ENCODE measurements at places on chromosomes 6 and 20.

DNA sequence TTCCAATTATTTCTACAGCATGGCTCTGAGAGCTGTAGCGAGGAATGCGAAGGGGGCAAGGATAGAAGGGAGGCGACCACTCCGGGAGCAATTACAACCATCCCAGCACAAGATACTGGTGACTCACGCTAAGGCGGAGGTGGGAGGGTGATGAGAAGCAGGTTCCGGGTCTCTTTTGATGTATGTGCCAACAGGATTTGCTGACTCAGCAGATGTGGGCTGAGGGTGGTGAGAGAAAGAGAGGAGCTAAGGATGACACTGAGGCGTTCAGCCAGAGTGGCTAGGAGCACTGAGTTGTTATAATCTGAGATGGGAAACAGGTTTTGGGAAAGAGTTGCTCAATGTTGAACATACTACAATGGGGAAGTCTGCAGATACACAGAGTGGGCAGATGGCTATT, 9.3 kb upstream of the TXNDC5 start:
- no peak for DNase-seq

- no peak for DNase-seq
These were observed 46.0 kb upstream of the TRAM2 start for GRCh38 chr6:52622810-52623209.

DNA sequence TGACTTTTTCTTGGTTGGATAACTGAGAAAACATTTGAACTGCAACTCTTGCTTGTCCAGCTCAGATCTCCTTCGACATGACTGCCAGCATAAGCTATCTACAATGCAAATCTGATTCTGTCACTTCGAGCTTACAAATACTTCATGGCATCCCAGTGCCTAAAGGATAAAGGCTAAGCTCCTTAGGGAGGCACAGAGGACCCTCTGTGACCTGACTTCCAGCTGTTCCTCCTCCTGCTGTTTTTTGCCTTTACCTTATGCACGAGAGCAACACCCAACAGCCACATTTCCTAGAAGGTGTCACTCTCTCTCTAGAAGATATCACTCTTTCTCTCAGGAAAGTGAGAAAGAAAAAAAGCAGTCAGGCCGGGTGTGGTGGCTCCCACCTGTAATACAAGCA, 23.4 kb downstream of the SLC17A5 start:
- DNase-seq, result no peak

GRCh38 chr6:113664909-113665308, 192.2 kb upstream of the MARCKS start:
- DNase-seq, result no peak

DNA sequence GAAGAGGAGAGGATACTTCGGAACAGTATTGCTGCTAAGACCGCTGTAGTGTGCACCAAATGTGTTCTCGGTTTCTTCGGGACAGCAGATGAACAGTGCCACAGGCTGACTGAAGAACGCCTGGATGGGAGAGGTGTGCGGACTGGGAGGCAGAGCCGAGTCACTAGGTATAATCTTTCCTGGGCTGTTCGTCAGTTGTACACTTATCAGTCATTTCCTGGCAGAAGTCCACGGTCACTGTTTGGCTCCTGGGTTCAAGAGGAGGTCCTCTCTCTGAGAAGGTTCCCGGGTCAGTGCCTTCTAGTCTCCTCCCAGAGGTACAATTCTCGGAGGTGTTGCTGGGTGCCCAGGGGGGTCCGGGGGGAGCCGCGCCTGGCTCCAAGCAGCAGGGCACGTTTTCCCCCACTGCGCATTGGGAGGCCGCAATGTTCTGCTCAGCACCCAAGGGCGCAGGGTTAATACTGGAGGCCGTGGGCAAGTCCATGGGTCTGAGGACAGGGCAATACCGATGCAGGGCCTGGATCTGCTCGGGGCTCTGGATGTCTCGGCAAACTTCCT, 38.1 kb downstream of the GJA10 start:
- DNase-seq, result no peak

GRCh38 chr6:168216751-168217191, 102.8 kb downstream of the DACT2 start:
- DNase-seq, result no peak

DNA sequence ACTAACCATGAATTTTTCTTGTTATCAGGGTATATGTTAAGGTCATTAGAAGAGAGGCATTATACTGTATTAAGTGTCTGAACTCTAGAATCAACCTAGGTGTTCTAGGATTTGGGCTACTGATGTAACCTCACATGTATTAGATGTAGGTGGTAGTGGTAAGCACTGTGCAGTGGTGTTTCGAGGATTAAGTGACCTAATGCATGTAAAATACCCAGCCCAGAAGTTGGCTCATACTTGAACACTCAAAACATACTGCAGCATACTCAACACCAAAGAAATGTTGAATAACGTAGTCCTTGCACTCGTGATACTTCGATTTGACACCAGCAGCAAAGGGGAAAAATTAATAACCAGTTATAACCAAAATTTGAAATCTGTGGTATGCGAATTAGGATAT, 48.7 kb downstream of the QKI start:
- no peak for DNase-seq

DNA sequence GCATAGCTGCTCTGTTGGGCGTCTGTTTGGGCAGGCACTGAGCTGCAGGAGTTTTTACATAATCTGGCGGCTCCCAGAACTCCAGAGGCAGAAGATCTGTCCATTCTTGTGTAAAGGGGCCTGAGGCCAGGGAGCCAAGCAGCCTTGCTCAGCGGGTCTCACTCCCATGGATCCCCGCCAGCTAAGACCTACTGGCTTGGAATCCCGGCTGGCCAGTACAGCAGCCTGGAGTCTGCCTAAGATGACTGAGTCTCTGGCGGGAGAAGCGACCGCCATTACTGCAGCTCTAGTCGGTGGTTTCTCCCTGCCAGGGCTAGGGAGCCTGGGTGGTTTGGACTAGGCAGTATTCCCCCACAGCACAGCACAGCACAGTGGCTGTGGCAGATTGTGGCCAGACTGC, 268.4 kb upstream of the SYNCRIP start:
- no peak for DNase-seq

GRCh38 chr20:48765359-48765758, 62.4 kb downstream of the PREX1 start:
- no peak for DNase-seq

DNA sequence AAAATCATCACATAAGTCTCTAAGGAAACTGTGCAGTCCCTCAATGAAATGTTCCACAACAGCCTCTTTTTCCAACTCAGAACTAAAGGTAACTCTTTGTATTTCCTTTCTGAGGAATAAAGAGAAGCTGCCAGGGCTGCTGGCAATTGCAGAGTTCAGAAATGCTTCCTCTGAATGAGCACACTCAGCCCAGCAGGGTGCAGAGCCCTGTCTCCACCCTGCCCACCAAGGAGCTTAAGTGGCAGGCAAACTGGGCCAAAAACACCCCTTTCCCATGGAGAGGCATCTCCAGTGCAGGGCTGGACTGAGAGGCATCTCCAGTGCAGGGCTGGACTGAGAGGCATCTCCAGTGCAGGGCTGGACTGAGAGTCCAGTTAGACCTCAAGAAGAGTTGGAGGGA, 255.4 kb downstream of the GMPR start:
- no peak for DNase-seq

- no peak for DNase-seq
These were observed 104.7 kb upstream of the SGK1 start for GRCh38 chr6:134422426-134423231.

GRCh38 chr20:1741309-1742048, 83.9 kb upstream of the SIRPG start:
- no peak for DNase-seq

- no peak for DNase-seq
These were observed 239.9 kb upstream of the RNF217 start for GRCh38 chr6:124722141-124722878.

- no peak for DNase-seq
These were observed 4.1 kb upstream of the PREX1 start for GRCh38 chr20:48831718-48832404.

DNA sequence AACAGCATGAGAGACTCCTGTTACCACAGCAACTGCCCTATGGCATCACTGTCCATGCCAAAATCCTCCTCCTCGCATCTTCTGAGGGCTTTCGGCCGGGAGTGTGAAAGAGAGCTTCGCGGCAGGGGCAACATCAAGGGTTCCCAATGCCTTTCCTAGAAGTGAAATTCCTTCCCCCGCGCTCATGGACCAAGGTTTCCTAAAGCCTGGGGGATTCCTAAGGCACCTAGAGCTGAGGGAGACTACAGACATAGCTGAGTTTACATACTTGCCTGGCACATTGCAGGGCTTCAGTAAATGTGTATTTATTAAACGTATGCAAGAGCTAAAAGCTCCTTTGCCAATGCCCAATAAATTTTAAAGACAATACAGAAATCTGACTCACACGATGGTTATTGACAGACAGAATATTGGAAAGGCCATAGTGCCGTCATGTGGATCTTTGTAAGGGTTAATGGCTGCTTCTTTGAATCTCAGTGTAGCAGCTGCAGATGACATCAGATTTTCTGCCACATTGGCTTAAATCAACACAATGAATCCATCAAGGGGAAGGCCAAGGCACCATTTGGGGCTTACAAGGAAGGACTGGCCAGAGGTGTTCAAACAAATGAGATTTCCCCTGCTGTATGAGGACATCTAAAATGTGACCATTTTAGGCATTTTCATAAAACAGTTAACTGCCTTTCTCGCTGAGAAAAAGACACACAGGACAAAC, 281.2 kb upstream of the JARID2 start:
- no peak for DNase-seq

DNA sequence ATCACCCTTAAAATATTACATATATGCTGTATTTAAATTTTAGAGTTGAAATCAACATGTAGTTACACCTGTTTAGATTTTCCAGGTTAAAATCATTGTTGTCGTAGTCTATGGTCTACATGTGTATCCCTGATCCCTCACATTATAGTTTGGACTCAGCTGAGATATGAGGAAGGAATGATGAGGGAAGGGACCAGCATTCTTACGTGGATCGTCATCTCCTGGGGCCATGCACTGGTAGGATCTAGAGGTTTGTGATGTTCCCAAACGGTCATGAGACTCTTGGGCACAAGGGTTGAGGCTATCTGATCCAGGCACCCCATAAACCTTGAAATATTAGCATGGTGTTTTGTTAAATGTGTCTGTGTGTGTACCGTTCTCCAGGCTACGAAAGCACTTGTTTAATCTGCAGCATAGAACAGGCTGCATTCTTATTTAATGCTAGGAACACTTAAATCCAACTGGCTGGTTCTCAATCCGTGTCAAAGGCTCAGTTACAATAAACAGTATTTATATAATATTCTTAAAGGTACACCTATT, 55.4 kb downstream of the IPCEF1 start:
- DNase-seq, result no peak

- no peak for DNase-seq
These were observed 1.3 kb upstream of the RAMACL start for GRCh38 chr6:166587631-166588413.

GRCh38 chr6:35219683-35220326, 6.0 kb downstream of the SCUBE3 start:
- DNase-seq, result no peak

- DNase-seq, result no peak
These were observed 71.2 kb upstream of the PLCB4 start for GRCh38 chr20:8997701-8998117.

DNA sequence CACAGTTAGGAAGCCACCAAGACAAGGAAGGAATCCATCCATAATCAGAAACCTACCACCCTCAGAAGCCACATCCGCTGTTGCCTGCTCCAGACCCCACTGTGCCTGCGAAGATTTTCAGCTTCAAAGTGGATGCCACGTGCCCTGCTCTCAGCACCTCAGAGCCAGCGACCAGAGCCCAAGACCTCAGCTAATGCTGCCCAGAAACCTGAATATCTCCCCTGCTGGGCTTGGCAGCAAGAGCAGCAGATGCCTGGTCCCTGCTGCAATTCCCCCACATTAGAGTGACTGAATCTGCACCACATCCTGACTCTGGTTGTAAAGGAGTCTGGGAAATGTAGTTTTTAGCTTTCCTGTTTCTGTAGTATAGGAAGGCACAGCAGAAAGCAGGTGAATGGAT, 10.7 kb upstream of the ULBP3 start:
- peak; percentile 72 for DNase-seq

DNA sequence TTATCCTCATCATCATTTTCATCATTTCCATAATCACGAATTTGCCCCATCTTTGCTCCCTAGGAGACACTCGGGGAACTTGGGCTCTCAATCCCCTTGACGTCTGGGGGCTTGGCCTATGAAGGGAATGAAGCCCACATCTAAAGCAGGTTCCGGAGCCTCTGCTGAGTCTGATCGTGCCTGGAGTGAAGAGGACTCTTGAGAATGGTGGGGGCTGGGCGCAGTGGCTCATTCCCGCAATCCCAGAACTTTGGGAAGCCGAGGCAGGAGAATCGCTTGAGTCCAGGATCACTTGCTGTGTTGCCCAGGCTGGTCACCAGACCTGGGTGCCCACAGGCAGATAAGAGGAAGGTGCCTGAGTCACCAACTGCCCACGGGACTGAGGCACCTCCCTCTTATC, 114.5 kb downstream of the SYCP2 start:
- DNase-seq, result no peak

- peak; percentile 85 for DNase-seq
These were observed 1.0 kb downstream of the PHIP start for GRCh38 chr6:79076782-79077641.

DNA sequence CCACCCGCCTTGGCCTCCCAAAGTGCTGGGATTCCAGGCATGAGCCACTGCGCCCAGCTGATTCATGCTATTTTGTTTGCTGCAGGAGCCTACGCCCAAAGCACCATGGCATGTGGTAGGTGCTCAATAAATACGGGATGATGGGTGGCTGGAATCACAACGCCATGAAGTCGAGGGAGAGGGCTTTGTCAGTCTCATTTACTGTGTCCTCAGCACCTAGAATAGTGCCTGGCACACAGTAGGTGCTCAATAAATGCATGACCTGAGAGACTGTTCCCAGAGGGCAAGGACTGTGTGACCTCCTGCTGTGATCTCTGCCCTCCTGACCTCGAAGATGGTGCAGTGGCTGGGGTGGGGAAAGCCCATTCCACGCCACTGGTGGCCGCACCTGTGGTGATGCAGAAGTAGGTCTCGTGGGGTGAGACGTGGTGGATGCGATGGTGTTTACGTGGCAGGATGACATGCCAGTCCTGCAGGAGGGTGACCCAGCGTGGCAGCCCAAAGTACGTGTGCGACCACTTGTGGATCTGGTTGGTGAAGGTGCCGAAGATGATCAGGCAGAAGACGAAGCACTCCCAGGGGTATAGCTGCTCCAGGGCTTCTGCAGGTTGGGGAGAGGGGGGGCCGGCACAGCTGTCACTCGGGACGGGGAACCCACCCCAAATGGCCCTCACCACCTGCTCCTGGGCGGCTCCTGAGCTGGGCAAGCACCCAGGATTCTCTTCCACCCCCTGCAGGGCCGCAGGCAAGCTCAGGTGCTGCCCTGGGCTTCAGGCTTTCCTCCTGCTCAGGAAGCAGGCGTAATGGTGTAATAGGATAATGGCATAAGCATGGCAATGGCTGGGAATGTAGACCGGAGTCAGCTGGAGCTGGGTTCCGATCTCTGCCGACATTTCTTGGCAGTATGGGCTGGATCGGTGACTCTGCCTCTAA, 14.9 kb upstream of the UBE2V1 start:
- DNase-seq, result no peak

- DNase-seq, result no peak
These were observed 13.0 kb downstream of the DYNLT2 start for GRCh38 chr6:169738204-169738975.

All from CD8-positive, alpha-beta T cell (primary cell).